Stimulated activated CD4-positive, alpha-beta T cell treated with anti-CD3 and anti-CD28 coated beads, TNF-alpha, amount 100 ng/mL, for 48 hours (primary cell): ENCODE measurements at places on chromosomes 6 and 20.

- DNase-seq: no peak
Observed at GRCh38 chr20:63023936-63024571, 17.3 kb upstream of the BHLHE23 start.

DNA sequence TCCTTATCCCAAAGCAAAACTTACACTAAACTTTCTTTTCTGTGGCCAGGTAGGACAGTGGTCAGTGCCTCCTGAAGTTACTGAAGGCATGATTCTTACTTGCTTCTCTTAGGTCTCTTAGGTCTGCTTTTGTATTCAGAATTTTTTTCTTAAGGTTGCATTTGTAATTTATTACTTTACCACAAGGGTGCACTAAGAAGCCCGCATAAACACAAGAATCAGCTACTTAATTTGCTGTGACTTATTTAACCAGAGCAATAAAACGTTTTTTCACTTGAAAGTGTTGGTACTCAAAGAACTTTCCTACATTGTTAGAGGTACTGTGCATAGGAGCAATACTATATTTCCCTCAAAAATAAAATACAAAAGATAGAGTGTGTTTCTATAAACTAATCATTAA lies 75.4 kb upstream of the LAMA2 start:
- DNase-seq: no peak

- DNase-seq: no peak
Observed at GRCh38 chr6:138973466-138974153, 14.4 kb downstream of the REPS1 start.

- no peak for DNase-seq
Observed at GRCh38 chr20:62834967-62835730, 18.3 kb downstream of the COL9A3 start.

DNA sequence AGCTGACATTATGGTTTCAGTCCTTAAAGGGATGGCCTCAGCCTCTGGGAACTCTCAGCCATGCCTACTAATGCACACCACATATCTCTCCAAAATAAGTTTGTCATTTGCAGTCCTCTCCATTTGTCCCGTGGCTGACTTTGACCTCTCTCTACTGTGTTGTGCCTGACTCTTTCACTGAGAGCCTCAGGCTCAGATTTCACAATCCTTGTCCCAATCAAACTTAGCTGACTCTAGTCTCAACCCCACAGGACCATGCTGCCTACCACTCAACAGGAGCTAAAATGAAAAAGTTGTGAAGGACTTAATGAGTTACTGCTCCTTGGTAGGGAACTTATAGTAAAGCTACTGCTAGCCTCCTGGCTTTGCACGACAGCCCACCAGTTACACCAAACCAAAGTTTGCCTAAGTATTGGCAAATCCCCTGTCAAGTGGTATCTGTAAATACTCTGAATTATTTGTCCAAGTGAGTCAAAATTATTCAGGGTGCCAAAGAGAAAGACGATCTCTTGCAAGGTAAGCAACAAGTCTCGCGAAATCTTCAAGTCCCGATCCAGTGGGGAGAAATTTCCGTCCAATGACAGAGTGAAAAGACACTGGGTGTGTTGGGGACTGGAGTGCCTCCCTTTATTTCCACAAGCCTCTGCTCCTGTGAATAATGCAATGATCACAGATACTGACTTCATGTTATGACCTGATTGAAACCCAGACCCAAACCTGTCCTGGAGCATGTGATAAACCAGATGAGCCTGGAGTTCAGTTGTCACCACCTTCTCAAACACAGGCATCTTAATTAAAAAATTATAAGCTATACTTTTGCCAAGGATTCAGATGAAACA lies 124.4 kb upstream of the FOXQ1 start:
- DNase-seq: no peak
